ENCODE measurements at places on chromosomes 5 and 9.

- no peak for DNase-seq
These were observed 74.7 kb downstream of the ARHGAP26 start for GRCh38 chr5:142844866-142845265.

DNA sequence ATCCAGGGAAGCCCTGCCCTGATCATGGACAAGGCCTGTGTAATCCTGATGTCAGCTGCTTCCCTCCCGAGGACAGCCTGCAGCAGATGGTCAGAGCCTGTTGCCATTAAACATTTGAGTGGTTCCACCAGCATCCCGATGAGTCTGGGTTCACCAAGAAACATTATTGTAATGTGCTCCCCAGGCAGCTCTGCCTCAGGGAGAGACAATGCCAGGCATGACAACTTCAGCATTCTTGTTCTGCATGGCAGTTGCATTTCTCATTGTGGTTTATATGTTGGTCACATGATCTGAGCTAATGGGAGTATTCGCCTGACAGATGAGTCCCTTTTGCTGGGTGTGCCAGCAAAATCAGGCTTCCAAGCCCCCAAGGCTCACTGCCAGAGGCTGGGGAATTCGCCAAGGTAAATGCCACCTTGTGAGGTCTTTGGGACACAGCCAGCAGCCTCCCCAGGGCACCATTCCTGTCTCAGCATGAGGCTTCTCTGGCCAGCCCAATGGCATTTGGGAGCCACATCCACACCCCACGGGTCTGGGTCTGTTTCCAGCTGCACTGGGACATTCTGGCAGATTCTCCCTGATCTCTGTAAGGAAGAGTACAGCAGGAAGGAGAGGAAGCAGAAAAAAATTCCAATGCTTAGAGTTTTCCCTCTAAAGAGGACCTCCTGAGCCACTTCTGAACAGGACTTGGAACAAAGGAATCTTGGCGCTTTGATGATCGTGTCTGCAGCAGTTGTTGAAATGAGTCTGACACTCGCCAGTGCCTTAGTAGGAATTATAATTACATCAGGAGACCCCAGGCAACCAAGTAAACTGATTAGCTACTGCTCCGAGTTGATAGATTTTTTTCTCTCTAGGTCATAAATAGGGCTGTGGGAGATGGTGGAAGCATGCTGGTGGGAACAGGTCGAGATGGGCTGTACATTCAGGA lies 18.7 kb downstream of the KCNIP1 start:
- no peak for DNase-seq

- no peak for DNase-seq
These were observed 141.9 kb downstream of the SLC12A2 start for GRCh38 chr5:128225245-128226030.

DNA sequence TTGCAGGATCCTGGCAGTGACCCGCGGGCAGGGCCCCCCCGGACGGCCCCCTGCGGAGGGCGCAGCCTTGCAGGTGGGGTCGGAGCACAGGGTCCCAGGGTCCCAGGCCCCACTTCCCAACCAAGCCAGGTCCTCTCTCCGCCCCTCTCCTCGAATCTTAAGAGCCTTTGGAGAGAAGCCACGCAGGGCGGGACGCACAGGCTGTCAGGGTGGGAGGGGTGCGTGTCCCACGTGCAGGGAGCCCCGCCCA lies 18.4 kb upstream of the EGFL7 start:
- DNase-seq, result no peak

GRCh38 chr9:118318770-118319431 lies 614.7 kb downstream of the TLR4 start:
- DNase-seq, result no peak

DNA sequence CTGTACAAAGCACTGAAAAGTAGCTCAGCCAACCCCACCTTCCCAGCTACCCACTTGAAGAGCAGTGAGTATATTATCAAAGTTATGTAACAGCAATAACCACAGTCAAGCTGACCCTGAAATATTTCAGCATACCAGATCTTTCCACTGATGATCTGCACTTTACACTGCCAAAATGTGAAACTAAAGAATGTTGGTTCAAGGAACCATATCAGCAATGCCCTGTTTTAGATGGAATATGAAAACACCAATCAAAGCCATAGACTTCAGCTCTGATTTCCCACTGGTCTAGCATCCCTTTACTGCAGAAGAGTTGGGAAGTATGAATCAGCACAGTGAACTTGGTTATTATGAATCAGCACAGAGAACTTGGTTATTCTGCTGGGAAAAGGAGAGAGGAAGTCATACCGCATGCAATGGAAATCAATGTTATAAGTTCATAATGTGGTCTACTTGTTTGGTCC lies 20.0 kb downstream of the CEMIP2 start:
- no peak for DNase-seq

- DNase-seq, result no peak
These were observed 387.5 kb downstream of the PLK2 start for GRCh38 chr5:58072300-58072965.

DNA sequence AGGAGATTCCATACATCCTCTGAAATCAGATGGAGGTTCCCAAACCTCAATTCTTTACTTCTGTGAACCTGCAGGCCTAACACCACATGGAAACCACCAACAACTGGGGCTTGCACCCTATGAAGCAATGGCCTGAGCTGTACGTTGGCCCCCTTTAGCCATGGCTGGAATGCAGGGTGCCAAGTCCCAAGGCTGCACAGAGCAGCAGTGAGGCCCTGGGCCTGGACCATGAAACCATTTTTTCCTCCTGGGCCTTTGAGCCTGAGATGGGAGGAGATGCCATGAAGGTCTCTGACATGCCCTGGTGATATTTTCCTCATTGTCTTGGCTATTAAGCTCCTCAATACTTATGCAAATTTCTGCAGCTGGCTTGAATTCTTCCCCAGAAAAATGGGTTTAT lies 983.8 kb downstream of the CDH9 start:
- no peak for DNase-seq
